ENCODE measurements at places on chromosomes 1 and 21. TPM values are rescaled to one million over a fixed set of nuclear protein-coding genes. Genes with fewer than 3 reads are reported as not detected.
A peak's percentile ranks its signal among the peaks of the same experiment; 100 is the strongest.

Gene KIF1B
- total RNA-seq, result 45.7 TPM

DNA sequence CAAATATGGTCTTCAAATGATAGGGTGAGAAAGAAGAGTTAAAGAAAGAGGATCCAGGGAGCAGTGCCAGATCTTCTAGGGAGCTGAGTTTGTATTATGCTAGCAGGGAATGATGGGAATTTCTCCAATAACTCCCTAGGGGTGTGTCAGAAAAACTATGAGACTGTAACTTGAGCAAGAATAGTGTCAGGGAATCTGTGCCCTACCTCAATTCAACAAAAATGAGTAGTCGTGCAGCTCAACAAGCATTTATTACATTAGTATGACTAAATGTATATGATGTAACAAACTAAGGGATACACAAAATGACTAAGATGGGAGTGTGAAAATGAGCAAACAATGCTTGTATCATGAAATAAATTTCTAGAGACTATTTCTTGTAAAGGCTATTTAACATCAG, 24.2 kb downstream of the SPAG17 start:
- DNase-seq, result no peak

Gene NRDC
- 112 TPM for total RNA-seq

Gene DNALI1
- total RNA-seq, result 45.3 TPM

DNA sequence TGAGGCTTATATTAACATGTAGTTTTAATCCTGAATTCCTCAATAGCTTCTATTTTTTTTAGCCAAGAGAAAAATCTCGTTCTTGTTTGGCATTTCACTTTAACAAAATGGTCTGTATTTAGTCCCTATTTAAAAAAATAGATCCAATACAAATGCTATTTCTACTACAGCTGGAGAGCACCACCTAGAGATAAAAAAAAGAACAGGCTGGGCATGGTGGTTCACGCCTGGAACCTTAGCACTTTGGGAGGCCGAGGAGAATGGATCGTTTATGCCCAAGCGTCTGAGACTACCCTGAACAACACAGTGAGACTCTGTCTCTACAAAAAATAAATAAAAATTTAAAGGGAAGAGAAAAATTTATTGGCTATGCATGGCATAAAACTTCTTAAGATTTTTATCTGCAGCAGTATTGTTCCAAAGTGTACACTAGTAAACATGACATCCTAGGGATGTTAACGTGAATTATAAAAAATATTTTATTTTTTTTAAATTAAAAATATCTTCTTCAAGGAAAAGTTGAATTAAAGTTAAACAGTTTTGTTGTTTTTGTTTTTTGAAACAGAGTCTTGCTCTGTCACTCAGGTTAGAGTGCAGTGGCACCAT, 4.4 kb downstream of the ST7L start:
- no peak for DNase-seq

Gene OR2G6
- total RNA-seq, result not detected

GRCh38 chr21:15625363-15625762, 104.4 kb upstream of the USP25 start:
- DNase-seq, result no peak

GRCh38 chr21:44892536-44893277, 19.2 kb upstream of the PTTG1IP start:
- DNase-seq, result no peak

GRCh38 chr1:175683491-175684298, 59.7 kb downstream of the TNR start:
- DNase-seq, result no peak

GRCh38 chr1:56561227-56562019, 17.9 kb downstream of the PLPP3 start:
- DNase-seq, result no peak

Gene PTPN7
- 9.3 TPM for total RNA-seq

Gene RUSC1
- total RNA-seq, result 58.8 TPM

DNA sequence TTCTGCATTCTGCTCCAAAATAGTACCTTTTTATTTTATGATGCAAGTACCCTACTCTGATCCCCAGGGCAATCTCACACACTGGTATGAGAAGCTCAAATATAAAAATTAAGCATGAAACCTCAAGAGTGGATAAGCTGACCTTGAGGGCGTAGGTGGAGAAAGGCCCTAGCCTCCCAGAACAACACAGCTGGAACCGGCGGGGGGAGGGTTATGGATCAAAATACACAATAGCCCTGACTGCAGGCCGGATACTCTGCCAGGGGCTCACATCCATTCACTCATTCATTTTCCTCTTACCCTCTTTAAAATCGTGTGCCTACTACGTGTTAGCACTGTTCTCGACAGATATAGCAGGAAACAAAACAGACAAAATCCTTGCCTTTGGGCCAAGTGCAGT, 32.8 kb upstream of the ECE1 start:
- DNase-seq, result no peak

Gene IFI44L
- total RNA-seq, result 4.4 TPM

GRCh38 chr1:159826441-159827101, at the start of gene SLAMF8:
TSS of gene SLAMF8 (plus strand) at chr1:159826873. CDS start at chr1:159826899, 26 bp downstream.
- peak; percentile 51 for DNase-seq

Gene RHEX
- 11.3 TPM for total RNA-seq

Gene ARHGEF2
- total RNA-seq, result 142 TPM

GRCh38 chr1:150968491-150968890, 6.1 kb downstream of the CERS2 start:
- DNase-seq, result no peak

Gene OR2T35
- total RNA-seq, result not detected

DNA sequence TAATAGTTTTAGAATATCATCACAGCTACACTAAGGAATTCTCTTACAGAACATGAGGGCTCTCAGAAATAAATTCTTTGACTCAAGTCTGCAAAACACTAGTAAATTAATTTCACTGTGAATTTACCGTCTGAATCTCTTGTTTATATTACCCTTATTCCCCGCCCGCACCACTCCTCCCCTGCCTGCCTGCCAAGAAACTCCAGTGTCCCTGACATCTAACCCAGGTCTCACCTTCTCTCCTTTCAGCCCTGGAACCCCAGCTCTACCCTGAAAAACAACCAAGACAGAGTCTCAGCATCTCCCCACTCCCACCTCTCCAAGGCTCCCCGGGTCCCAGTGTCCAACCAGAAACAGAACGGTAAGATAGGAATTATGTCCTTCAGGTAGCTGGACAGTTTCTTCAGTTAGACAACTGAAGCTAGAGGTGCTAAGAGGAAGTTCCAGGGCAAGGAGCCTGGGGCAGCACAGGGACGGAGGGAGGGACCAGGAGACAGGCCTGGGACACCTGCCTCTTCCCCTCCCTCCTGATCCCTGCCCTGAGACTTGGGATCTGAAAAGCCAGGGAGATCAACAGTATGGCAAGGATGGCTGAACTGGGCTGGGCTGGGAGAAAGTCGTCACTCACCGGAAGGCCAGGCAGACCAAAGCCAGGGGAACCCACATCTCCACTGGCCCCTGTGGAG, 15.4 kb downstream of the COL16A1 start:
- no peak for DNase-seq

DNA sequence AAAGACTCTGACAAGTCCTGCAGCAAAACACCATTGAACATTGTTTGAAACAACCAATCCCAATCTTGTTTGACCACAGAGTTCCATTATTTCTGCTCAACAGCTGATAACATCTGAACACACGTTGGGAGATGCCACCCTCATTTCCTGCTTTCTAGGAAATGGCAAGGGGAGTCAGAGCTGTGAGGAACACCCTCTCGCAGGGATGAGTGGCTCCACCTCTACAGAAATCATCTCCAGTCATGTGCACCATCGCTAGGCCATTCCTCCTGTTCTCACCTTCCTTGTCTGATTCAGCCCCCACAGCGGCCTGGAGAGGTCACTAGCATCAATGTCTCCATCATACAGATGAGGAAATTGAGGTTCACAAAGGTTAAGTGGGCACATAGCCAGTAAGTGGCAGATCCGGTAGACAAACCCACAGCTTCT, 22.4 kb upstream of the RUNX3 start:
- DNase-seq, result no peak

DNA sequence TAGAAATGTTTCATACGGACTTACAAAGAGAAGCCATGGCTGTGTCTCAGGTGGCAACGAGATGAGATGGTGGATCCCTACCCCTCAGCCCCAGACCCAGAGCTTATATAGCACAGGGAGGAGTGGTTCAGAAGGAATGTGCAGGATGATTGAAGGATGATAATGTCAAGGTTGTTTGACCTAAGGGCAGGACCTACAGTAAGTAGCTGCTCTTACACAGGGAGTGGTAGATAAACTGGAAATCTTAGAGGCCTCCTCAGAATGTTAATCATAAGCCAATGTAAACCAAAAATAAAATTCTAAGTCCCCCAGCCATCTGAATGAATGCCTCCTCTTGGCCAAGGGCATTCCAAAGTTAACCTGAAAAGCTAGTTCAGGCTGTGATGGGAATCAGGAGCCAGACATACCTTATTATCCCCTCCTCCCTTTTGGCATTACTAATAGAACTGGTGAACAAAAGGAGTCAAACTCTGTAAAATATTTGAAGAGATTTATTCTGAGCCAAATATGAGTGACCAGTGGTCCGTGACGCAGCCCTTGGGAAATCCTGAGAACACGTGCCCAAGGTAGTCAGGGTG, 45.8 kb upstream of the PDE9A start:
- no peak for DNase-seq

Gene LCE1F
- total RNA-seq, result not detected

Gene KLHL12
- total RNA-seq, result 26.8 TPM

- DNase-seq, result no peak
Measured at GRCh38 chr1:9449976-9450696, 89.1 kb upstream of the SLC25A33 start.

DNA sequence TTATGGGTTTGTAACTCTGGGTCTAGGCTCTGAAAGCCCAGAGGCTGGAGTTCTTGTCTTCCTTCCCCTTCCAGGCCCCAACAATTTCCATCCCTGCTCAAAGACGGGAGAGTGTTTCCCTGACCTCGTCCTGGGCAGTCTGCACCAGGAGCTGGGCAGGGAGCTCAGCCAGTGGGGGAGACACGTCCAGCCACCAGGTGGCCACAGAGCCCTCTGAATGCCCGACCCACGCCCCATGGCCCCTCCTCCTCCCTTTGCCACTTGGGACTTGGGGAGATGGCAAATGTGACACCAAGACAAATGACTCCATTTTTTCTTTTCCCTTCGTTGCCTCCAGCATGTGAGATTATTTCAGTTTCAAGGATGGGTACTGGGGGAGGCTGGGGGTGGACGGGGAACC, 159.9 kb upstream of the AJAP1 start:
- no peak for DNase-seq

DNA sequence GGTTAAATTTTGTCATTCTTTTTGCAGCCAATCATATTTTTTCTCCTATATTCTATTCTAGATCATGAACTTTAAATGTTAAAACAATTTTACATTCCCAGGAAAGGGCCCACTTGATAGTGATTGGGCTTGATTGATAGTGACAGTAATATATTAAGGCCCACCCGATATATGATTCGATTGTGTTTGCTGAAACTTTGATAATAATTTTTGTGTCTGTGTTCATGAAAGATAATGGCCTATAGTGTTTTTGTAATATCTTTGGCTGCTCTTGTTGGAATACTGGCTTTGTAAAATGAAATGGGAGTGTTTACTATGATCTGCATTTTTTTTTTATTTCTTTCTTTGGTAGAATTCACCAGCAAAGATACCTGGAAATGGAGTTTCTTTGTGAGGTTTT, 100.3 kb downstream of the SCCPDH start:
- DNase-seq, result no peak

Data from mucosa of gallbladder (tissue), 1 donor.